CD8-positive, alpha-beta memory T cell (primary cell): ENCODE measurements at places on chromosomes 11 and 22.
A peak's percentile ranks its signal among the peaks of the same experiment; 100 is the strongest.

DNA sequence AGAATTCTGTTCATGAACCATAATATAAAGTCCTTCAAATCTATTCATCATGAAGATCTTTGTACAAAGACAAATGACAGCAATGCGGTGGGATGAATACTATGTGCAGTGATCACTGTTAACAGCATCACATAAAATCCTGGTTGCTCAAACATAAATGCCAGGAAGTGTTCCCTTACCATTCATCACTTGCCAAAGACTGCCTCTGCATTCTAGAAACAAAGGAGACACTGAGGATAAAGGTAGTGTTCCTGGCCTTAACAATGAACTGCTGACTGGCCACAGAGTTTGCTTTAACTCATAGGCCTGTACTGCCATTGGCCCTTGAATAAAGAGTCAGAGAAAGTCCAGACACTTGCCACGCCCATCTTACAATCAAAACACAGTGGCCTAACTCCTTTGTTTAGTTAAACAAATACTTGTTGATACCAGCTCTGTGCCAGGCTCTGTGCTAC lies 29.5 kb downstream of the C2CD3 start:
- no peak for DNase-seq

DNA sequence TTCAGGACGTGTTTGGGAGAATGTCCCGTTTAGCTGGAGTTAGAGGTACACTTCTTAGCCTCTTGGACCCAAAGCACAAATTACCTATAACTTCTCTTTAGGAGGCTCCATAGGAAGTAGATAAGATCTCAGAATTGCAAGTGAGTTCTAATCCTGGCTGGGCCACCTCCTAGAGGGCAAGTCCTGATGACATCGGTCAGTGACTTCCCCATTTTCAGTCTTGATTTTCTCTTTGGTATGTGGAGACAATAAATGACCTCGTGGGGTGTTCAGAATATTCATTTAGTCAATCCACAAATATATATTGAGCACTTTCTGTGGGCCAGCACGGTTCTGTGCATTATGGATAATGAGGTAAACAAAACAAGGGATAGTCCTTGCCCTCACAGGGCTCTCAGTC lies 208.6 kb downstream of the CWF19L2 start:
- no peak for DNase-seq

GRCh38 chr11:17165247-17165890 lies 42.4 kb downstream of the PIK3C2A start:
- DNase-seq, result no peak

DNA sequence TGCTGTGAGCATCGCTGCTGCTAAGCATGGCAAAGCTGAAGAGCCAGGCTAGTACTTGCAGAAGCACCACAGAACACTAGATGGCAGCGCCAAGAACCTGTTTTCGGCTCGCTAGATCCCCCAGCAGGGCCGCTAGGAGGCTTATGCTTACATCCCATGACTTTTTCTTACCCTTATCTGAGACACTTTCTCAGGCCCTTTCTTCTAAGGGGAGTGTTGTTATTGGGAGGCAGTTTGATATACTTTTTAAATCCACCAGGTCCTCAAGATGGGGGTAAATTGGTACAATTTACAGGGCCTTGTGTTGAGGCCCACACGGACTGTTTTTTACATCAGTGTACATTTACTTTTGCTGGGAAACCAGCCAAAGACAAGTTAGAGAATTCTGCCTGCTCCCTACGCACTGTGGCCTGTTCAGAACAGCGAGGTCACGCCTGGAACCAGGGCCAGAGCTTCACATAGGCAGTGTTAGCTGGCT lies 4.0 kb downstream of the TRIM6 start:
- DNase-seq, result peak; percentile 42

DNA sequence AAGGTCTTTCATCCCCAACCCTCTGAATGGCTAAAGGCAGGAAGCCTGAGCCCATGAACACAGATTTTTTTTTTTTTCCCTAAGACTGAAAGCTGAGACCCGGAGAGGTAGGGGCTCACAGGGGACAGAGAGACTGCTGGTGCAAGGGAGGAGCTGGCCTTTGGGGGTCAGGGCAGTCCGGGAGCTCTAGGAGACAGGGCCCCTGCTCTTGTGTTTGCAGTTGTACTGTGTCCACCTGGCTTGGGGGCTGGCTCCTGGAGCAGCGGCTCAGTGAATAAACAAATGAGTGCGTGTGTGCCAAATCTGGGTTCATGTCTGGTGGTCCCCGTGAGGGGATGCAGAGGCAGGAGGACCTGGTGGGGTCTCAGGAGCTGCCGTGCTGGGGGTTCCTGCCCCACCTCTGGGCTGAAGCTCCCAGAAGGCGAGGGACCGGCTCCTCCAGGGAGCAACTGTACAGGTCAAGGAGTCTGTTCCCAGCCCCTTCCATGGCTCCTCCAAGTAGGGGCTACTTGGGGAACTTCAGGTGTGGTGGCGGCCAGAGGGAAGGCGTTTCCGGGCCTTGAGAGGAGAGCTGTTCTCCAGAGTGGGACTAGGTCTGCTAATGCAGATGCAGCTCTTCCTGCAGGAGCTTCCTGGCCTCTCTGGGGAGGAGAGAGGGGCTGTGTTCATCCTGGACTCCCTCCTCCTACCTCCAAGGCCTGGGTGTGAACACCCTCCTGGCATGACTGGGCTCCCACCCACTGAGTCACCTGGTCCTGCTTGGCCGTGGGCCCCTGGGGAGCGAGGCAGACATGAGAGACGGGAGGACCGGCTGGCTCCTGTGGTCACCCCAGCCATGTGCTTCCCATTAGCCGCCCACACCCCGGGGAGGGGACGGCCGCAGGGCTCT lies 57.6 kb downstream of the FBXO7 start:
- DNase-seq, result no peak

GRCh38 chr11:14318581-14318981 lies 40.4 kb downstream of the RRAS2 start:
- DNase-seq, result no peak

GRCh38 chr22:36795633-36796032 lies 19.7 kb upstream of the IFT27 start:
- no peak for DNase-seq

GRCh38 chr22:47606426-47606825 lies 844.0 kb downstream of the TBC1D22A start:
- no peak for DNase-seq

DNA sequence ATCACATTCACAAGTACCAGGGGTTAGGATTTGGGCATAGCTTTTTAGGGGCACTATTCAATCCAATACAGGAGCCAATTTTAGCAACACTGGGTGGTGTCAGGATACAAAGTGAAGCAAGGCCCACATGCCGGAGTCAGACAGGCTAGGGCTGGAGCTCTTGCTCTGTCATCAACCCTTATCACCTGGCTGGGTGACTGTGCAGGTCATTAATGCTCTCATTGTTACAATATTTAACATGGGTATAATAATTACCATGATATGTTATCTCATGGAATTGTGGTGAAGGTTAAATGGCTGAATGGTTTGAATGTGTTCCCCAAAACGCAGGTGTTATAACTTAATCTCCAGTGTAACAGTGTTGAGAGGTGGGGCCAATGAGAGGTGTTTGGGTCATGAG lies 143.3 kb upstream of the THY1 start:
- no peak for DNase-seq

DNA sequence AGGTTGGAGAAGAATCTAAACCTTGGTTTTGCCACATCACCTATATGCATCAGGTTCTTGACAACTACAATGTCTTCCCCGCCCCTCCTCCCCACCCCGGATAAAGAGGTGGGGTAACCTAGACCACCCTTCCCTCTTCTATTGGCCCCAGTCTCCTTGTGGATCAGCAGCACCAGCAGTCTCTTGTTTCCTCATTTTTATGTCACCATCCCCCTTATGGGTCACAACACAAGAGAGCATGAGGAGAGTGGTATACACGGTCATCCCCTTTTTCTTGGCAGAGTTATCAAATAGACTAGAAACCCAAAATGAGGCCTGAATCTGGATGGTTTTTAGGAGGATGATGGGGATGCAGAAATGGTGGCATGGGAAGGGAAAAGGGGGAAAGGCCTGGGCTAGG lies 1.2 kb downstream of the MS4A4E start:
- DNase-seq, result no peak

DNA sequence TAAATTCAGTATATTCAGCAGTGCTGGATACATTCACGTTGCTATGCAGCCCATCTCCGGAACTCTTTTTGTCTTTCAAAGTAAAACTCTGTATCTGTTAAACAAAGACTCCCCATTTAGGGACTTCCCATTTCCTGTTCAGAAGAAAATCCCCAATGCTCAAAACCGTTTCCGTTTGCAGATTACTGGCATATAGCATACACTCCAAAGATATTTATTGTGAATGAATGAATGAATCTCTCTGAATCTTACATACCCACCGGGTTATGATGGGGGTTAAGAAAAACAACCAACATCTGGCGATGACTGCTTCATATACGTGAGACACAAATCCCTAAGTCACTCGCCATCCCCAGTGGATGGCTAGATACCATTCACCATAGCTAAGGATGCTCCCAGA lies 1.6 kb downstream of the THY1 start:
- no peak for DNase-seq

DNA sequence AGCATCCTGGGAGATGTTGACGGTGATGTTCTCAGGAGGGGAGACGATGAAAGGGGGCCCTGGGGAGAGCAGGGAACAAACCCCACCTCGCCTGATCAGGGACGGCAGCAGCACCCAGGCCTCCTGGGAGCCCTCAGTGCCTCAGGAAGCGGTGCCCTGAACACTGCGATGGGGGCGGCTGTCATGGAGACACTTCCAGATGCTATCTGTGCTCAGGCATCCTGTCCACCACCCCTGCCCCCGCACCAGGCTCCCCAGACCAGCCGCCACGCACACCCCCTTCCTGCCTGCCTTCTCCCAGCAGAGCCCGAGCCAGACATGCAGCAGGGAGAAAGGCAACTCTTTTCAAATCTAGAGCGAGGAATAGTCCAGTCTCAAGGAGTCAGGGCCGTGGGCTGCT lies 20.6 kb downstream of the IGSF9B start:
- DNase-seq, result no peak

DNA sequence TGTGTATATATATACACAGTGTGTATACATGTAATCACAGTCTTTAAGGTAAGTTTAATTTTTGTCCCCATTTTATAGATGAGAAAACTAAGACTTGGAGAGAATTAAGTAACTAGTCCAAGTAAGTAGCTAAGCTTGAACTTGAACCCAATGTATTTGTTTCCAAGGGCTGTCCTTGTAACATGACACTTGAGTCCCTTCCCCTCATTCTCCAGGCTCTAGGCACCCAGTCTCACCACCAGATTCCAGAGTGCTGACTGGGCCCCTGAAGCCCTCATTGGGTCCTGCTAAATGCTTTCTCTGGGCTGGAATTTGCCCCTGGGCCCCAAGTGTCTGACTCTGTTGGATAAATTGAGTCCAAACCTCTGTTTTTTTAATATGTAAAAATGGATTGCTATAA lies 45.5 kb downstream of the ADM start:
- DNase-seq, result no peak

- no peak for DNase-seq
Measured at GRCh38 chr22:23058481-23059283, 11.6 kb upstream of the GNAZ start.

- DNase-seq, result no peak
Measured at GRCh38 chr11:115613986-115614632, 109.9 kb upstream of the CADM1 start.

DNA sequence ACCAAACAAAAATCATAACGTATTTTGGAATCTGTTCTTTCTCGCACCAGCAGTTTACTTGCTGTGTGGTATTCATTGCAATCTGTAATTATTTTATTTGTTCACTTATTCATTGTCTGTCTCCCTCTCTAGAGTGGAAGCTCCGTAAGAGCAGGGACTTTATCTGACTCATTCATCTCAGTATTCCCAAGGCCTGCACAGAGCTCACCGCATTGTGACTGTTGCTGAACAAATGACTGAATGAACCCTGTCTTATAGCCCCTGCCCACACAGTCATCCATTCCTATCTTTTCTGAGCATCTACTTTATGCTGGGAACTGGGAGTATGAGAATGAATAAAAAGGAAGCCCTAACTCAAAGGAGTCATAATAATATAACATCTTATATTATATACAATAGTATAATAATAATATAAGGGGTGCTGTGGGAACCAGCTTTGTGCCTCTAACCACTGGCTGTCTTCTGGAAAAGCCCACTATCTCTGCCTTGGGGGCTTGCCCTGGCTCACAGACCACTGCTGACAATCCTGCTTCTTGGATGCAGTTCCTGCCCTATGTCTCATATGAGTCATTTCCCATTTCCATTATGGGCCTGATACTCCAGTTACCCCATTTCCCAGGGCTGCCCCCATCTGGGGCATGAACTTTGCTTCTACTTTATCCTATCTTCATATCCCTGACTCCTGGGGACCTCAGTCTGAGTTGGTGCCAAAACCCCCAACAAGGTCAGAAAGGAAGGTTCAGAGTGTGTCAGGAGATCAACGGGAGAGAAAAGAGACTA lies 11.0 kb downstream of the XRRA1 start:
- no peak for DNase-seq

- no peak for DNase-seq
Measured at GRCh38 chr11:120632579-120632978, 121.0 kb downstream of the GRIK4 start.

GRCh38 chr22:46086577-46087335 lies 63.6 kb upstream of the PPARA start:
- no peak for DNase-seq

- no peak for DNase-seq
Measured at GRCh38 chr11:126564566-126564965, 209.1 kb downstream of the ST3GAL4 start.

- DNase-seq, result no peak
Measured at GRCh38 chr11:73167363-73167954, 25.3 kb upstream of the FCHSD2 start.

GRCh38 chr11:74418509-74418895 lies 20.3 kb upstream of the PGM2L1 start:
- DNase-seq, result no peak

GRCh38 chr22:19807161-19807913 lies 46.8 kb downstream of the TBX1 start:
- no peak for DNase-seq

GRCh38 chr11:121767433-121767832 lies 314.7 kb upstream of the SORL1-AS1 start:
- DNase-seq, result no peak

GRCh38 chr11:131858505-131858904 lies 488.1 kb downstream of the NTM start:
- no peak for DNase-seq

DNA sequence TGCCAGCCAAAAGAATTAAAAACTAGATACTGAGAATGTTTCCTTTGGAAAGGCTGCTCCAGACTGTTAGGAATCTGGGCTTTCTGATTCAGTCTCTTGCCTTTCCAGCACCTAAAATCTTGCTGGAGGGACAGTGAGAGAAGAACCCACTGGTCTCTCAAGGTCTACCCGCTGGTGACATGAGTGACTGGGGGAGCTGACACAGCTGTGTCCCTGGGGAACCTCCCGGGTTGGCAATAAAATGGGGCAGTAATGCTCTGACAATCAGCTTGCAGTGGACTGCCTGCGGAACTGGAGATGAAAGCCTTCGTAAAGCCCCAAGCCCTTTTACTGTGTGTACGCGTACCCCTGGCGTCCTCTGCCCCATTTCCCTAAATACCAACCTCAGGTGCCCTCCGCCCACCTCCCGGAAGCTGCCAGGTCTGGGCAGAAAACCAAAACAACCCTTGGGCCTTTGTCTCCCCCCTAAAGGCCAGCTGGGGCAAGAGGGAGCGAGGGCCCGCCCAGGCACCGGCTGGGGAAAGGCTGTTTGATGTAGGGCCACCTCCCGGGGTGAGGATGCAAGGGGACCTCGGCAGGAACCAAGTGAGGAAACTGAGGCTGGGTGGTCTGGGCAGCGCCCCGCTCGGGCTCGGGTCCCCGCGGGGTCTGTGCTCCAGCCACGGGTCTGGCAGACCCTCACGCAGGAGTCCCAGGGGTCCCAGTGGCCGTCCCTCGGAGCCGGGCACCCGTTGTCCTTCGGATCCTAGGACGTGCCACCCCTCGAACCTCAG lies 741 bp downstream of the CARS1 start:
- no peak for DNase-seq
